ENCODE measurements at places on chromosomes 5 and 9.

- no peak for DNase-seq
These were observed 102.2 kb upstream of the DAB2 start for GRCh38 chr5:39526914-39527477.

DNA sequence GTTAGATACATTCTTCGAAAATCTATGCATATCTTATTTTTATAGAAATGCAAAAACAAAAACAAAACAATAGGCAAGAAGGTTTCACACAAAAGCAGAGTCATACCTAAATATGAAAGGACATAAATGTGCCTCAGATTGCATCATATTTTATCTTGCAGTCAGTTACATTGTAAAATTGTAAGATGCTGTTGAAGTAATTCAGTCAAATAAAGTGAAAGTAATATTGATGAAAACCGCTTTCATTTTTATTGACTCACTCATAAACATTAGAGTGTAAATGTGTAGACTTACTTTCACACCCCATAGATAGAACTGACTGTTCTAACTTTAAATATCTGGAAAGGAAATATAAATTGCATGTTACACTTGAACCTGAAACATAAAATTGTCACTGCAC, 931.5 kb upstream of the NUDT12 start:
- DNase-seq, result no peak

- DNase-seq, result no peak
These were observed 135.0 kb downstream of the SNCAIP start for GRCh38 chr5:122447072-122447471.

GRCh38 chr5:117680426-117680825, 1105.8 kb upstream of the SEMA6A start:
- DNase-seq, result no peak
